ENCODE measurements at places on chromosomes 2 and 18.

- no peak for DNase-seq
Measured at GRCh38 chr18:65269375-65269774, 481.4 kb upstream of the CDH7 start.

- no peak for DNase-seq
Measured at GRCh38 chr2:197813093-197813787, 8.8 kb downstream of the PLCL1 start.

DNA sequence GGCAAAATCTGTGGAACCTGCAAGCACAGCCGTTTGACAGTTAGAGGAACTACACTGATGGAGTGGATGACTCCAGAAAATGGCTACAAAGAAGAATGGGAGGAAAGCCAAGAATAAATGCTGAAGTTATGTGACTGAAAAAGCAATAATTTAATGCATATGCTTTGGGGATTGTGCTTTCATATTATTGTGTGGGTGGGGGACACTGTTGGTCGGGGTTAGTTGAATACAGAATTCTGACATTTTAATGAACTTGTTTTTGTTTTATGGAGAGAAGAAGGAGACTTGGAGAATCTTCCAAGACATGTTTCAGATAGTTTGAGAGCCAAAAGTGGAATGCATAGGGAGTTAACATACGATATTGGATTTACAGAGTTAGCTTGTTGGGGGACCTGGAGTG lies 68.5 kb downstream of the NRP2 start:
- DNase-seq = no peak

- no peak for DNase-seq
Measured at GRCh38 chr2:46181789-46182530, 115.2 kb upstream of the EPAS1 start.

- no peak for DNase-seq
Measured at GRCh38 chr2:21267232-21267835, 143.6 kb downstream of the TDRD15 start.

DNA sequence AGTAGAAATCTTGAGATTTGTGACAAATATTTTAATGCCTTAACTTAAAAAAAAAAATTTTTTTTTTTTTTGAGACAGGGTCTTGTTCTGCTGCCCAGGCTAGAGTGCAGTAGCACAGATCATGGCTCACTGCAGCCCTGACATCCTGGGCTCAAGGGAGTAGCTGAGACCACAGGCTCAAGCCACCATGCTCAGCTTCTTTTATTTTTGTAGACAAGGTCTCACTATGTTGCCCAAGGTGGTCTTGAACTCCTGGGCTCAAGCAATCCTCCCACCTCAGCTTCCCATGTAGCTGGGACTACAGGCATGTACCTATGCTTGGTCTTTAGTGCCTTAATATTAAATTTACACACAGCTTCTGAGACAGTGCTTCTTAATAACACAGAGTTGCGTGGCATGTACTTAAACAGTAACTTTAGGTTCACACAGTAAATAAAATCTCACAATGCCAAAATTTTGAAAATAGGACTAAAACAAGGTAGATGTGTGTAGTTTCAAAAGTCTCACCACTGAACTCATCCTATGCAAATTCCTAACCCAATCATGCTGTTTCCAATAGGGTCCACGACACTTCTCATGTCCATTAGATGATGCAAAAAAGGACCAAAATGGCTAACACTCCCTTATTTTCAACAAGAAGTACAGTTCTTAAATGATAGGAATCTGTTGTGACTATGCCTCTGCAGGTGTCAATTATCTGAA lies 4.1 kb downstream of the HSPD1 start:
- DNase-seq = no peak

DNA sequence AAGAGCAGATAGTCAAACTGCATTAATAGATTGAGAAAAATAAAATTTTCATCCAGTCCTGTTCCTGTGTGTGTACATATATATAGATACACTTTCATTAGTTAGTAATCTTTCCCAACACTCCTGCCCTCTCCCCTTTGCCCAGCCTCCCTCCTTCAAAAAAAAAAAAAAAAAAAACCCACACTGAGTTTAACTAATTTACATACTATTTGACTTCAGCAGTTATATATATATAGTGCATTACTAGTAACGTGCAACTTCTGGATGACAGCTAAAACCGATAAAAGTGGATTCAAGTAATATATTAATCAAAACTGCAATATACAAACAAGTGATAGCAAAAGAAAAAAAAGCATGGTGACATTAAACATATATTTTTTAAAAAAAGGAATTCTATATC lies 1.4 kb downstream of the FIGN start:
- DNase-seq = no peak

GRCh38 chr2:120637847-120638246 lies 97.8 kb upstream of the GLI2 start:
- no peak for DNase-seq

DNA sequence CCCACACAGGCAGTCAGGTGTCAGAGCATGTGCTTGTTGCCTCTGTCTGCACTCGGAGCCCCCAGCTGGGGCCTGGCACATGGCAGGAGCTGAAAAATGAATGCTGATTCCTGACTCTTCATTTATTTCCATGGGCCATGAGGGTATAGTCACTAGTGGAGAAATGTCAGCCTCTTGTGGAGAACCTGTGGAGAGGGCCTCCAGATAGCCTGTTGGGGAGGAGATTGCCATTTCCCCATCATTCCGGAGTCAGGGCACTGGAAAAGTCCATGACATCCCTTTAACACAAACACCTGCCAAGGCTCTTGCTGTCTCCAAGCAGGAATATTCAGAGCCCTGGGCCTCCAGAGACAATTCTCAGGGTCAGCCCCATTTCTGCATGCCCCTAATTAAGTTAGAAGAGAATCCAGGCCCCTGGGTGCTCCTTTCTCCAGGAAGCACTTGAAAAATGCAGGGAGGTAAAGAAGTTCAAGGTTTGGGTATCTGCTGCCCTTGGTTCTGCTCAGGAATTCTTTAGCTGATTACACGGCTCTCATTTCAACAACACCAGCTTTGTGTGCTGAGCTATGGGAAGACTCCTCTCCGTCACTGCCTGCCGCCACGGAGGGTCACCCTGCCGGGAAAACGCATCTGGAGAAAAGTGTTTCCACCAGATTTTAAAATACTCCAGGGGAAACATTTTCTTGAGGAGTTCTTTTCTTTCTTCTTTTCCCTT lies 311.3 kb downstream of the MYCN start:
- no peak for DNase-seq

GRCh38 chr18:74248189-74248588 lies 43.6 kb downstream of the CYB5A start:
- no peak for DNase-seq

DNA sequence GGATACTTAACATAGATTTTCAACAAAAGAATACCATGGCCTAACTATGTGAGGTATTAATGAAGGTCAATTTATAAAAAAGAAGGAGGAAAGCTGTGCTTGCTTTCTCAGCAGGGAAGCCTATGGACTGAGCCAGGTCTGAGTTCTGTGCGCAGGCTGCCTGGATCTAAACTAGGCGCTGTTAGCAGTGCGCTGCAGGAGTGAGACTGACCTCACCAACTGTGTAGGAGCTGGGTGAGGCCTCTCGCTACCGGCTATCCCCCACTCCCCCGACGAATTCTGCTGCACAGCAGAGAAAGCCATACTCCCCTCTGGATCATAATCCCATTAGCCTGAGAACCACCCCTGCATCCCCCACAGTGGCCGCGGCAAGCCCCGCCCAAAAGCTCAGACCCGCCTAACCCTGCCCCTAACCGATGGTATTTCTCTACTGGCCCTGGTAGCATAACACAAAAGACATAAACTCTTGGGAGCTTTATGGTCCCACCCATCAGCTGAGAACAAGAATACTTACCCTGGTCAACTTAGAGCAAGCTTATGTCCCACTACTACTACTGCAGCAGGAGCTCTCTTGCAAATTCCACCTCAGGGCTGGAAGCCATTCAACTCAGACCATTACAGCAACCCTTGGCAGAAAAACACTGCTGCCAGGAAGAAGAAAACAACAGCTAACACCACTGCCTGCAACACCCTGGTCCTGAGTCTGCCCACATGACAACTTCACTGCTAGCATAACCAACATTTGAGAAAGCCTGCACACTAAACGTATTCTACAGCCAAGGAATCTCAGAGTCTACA lies 28.0 kb downstream of the SULT1C2 start:
- DNase-seq = no peak

DNA sequence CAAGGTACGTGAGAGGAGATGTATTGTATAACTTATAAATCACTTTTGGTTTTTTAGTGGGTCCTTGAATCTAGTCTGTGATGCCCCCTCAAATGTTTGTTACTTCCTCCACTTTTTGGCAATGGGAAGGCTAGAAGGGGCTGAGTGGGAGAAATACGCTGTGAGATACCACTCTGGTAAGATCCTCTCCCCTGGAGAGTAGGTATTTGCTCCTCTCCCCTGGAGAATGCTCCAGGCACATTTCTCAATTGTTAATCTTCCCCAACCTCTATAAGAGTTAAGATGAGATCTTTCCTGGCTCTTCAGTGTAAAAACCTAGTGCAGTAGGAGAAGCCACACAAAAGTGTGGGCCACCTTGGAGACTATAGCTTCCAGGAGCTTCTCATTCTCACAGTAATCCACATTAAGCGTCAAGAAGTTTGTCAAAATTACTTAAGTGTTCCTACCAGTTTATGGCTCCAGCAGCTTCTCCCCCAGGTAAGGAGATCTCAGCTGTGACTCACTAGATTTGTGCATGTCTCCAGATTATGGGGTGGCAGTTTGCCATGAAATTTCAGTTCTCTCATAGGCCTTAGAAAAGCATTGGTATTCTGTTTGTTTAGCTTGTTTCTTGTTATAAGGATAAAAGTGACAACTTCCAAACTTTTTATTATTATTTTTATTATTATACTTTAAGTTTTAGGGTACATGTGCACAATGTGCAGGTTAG lies 182.6 kb downstream of the FSIP2 start:
- DNase-seq = no peak

DNA sequence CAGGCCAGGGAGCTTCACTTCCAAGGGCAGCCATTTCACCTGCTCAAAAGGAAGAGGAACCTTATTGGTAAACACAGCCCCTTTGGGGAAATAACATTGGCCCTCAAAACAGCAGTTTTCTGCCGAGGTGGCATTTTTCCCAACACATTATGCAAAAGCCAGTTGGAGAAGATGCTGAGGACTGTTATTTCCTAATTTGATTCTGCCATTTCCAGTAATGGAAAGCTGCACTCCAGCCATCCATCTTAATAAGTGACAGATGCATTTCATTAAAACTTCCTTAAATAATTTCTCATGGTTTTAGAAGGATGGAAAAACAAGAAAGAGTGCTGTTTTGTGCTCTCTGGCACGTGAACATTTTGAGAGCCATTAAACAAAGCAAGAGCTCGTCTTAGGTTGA lies 55.9 kb upstream of the ALK start:
- no peak for DNase-seq

GRCh38 chr18:69916412-69916811 lies 31.3 kb downstream of the CD226 start:
- DNase-seq = no peak

GRCh38 chr2:6866982-6867381 lies 1.3 kb upstream of the CMPK2 start:
- no peak for DNase-seq

DNA sequence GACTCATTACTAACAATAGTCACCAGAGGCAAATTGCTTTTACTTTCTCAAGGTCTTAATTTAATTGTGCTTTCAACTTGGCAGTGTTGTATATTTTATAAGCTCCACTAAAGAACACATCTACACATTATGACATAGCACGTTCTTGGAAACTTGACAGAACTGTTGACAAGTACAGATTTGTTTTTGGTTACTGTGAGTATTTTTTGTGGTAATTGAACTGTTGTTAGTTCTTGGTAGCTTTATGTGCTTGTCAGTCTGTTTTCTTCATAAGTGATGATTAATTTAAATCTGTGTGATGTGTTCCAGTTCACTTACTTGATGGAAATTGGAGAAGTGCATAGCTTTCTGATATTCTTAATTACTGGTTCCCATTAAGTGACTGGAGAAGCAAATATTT lies 63.9 kb downstream of the COMMD1 start:
- DNase-seq = no peak

DNA sequence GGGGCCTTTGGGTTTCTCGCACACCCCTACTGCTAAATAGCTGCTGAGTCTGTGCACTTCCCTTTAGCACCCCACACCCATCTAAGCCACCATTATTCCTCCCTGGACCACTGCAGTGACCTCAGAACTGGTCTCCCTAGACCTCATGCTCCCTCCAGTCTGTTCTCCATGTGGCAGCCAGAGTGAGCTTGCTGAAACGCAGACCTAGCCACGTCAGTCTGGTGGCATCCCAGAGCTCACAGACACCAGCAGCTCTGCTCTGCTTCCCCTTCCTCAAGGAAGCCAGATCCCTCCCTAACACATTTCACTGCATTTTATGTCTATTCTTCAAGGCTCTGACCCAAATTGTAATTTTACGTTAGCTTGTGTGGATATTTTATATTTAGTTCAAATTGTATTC lies 144.4 kb downstream of the DYSF start:
- DNase-seq = no peak
